COR-L47 (cell line): ENCODE measurements at places on chromosomes 1 and 21.
A peak's percentile ranks its signal among the peaks of the same experiment; 100 is the strongest.

DNA sequence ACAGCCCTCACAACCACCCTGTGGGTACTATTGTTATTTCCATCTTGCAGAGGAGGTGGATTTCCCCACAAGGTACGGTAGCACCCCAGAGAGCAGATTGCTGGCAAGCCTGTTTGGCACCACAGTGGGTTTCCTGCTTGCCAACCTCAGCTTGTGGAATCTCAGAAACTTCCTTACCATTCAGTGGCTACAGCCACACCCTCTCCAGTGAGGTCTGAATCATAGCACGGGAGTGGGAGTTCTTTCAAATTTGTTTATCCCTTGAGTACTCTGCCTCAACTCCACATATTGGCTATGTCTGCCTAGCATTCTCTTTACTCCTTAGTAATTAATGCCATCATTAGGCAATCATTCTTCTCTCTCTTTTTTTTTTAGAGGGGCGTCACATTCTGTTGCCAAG, 162.1 kb downstream of the PTPRU start:
- no peak for DNase-seq

DNA sequence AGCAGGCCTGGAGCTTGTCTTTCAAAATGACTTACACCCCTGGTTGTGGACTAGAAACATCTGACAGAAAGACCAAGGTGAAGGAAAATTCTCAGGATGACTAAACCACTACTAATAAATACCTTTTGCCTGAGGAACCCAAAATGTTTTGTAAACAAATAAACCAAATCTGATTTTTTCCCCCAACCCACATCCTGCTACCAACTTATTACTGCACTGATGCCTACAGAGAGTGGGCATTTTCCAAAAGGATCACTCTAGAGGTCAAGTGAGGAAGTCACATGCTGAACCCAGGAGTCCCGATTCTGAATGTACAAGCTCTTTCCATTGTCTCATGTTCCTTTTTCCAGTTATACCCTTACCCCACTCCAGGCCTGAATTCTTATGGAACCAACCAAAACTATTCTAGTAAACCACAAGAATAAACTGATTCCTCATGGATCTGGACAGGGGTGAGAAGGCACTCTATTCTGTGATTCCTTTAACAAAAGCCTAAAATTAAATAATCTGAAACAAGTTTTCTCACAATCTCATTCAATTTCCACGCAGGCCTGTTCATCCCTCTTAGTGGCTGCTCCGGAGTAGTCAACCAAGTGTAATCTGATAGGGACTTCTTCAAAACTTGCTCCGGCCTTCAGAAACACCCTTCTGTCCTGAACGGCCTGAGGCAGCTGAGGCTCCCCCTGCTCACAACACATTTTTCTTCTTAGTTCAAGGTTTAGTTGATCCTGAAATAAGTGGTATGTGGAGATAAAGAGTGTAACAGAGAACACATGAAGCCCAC, 1.4 kb downstream of the PI4KB start:
- DNase-seq: no peak

DNA sequence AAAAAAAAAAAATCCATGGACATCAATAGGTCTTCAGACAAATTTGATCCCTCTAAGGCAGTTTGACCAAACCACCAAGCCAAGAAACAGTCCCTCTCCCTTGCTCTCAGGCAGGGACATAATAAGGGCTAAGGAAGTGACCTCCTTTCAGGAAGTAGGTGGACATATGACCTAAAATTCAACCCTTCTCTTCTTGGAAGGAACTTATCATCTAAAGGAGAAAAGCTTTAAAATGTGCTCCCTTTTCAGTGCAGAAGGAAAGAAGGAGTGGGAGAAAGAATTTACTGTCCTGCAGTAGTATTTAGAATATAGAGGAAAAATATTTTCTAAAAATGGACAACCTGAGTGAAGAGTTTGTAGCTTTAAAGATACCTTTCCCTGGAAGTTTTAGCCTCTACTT, 118.1 kb downstream of the DTL start:
- no peak for DNase-seq

GRCh38 chr1:185292237-185292636, 24.8 kb downstream of the IVNS1ABP start:
- DNase-seq: no peak

DNA sequence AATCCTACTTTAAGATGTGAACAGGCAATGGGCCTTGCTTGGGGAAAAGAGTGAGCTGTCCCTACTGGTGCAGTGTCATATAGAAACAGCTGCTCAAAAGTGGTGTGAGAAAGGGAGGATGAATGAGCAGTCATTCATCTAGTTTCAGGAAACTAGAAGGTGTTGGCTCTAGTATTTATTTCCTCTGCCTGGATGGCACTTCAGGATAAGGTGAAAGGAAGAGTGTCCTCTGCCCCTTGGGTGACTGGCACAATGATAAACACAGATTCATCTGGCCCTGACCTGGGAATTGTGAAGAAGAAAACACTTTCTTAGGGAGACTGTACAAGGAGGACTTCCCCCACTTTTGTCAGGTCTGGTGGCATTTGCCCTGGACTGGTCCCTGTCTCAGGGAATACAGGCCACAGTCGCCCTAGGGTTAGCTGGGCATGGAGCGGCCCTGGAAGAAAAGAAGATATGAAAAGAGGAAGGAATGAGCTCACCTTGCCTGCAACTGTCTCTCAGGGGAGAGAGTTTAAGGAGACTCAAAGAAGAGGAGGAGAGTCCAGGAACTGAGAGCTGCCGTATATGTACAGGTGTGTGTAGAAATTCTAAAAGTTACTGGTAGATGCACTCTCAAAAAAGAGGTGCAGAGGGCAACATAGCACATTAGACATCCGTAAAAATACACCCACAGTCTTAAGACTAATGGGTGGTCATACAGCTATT, 13.8 kb upstream of the NMNAT2 start:
- no peak for DNase-seq

DNA sequence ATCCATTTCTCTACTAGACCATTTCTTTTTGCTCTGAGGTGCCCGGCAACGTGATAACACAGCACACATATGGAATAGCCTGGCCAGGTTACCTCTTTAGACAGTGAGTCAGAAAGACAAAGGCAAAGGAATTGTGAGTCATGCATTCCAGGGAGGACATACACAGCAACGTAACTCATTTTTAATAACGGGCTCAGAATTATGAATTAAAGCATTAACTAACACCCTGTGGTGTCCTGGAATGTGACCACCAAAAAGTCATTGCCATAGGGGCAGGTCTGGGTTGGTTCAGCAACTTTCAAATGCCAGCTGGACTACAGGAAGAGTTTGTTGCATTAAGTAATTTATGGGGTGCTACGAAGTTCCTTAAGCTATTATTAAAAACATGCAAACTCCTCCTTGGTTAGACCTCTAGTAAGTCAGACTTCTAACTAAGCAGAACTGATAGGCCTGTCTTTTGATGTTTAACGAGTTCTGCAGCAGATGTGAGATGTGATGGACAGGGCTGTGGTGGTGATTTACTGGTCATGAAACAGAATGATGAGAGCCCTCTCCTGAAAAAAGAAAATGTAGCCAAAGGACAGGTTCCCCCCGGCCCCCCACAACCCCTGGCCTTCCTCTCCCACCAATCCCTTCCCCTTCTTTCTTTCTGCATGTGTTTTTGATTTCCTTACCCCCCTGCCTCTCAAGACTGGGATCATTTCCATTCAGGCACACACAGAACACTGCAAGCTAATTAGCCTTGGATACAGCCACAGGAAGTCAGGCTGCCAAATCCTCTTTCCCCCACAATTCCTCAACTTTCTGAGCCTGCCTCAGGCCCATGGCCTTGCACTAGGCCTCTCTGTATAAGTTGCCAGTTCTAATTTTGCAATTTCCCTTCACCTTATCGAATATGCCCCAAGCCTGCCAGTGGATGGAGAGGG, 88.9 kb upstream of the HAO2 start:
- peak; percentile 5 for DNase-seq

GRCh38 chr1:7341145-7341905, 429.8 kb upstream of the VAMP3 start:
- peak; percentile 88 for DNase-seq

GRCh38 chr1:154959426-154959780, 2.2 kb downstream of the PYGO2 start:
- DNase-seq: no peak

GRCh38 chr21:44999428-44999971, 59.7 kb downstream of the SLX9 start:
- DNase-seq: no peak

DNA sequence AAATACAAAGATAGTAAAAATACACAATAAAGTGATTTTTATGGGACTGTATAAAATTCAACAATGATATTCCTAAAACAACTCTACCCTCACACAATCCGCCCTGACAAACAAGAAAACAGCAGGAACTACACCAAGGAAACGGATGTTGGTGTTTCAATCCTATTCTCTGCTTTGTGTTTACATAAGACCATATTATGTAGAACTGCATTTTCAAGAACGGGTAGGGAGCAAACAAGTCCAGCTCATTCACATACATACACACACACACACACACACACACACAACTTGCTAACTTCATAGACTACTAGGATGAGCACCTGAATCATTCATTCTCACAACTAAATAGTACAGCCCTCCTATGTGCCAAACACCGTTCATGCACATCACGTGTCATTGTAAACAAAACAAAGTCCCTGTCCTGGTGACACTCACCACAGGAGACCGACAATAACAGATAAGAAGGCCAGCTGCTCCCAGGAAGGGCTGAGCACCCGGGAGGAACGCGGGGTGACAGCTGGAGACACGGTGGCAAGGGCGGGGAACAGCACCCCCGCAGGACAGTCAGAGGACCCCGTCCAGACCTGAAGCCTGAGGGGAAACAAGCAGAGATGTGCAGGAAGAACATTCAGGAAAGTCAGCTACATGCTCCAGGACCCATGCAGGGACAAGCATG, 43.0 kb downstream of the NPHP4 start:
- peak; percentile 65 for DNase-seq

DNA sequence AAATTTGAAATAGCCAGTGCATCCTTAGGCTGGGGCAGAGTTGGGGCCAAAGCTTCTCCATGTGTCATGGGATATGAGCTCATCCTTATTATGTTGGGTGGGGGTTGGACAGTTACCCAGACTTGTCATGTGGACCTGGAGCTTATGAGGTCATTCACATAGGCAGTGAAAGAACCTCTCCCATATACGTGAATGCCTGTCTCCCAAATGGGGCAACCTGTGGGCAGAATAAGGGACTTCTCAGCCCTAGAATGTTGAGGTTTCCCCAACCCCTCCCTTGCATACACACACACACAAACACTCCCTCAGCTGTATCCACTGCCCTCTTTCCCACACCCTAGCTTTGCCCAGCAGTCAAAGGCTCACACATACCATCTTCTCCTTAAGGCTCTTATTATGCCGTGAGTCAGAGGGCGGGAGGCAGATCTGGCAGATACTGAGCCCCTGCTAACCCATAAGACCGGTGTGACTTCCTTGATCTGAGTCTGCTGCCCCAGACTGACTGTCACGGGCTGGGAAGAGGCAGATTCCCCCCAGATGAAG, 2.3 kb upstream of the IVL start:
- no peak for DNase-seq

DNA sequence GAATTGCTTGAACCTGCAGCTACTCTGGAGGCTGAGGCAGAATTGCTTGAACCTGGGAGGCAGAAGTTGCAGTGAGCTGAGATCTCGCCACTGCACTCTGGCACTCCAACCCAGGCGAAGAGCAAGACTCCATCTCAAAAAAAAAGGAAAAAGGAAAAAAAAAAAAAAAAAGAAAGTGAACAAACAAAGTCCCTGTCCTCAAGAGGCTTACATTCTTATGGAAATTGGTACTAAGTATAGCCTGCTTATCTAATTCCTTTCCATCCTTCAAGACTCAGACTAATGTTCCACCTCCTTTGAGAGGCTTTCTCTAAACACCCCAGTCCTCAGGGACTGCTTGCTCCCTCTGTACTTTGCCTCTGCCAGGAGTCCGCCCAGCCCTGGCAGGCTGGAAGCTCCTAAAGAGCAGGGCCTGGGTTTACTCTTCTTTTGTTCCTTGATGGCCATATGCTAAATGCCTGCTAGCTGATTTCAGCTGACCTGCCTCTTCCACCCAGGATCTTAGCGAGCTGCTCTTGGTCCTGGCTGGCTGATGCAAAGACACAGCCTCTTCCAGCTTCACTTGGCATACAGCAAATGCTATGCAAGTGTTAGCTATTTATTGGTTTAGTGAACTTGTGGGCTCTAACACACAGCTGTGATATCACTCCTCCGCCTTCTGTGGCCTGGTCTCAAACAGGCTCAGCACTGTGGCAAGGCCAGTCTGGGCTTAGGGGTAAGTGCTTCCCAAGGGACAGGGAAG, 9.8 kb downstream of the SLC9A1 start:
- DNase-seq: no peak

- no peak for DNase-seq
Measured at GRCh38 chr1:215489771-215490565, 77.1 kb upstream of the KCTD3 start.

DNA sequence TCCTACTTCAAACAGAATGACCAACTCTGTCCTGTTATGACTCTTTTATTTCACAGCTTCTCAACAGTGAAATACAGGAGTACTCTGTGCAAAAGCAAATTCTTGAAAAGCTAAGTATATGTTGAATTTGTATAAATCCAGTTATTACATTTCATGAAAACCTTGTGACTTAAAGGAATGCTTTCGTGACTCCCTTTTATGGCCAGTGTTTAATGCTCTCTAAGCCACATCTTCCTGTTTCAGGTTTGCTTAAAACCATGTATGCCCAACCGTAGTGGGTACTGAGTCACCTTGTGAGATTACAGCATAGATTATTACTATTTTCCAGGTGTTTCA, 40.2 kb upstream of the KIF1B start:
- DNase-seq: no peak

DNA sequence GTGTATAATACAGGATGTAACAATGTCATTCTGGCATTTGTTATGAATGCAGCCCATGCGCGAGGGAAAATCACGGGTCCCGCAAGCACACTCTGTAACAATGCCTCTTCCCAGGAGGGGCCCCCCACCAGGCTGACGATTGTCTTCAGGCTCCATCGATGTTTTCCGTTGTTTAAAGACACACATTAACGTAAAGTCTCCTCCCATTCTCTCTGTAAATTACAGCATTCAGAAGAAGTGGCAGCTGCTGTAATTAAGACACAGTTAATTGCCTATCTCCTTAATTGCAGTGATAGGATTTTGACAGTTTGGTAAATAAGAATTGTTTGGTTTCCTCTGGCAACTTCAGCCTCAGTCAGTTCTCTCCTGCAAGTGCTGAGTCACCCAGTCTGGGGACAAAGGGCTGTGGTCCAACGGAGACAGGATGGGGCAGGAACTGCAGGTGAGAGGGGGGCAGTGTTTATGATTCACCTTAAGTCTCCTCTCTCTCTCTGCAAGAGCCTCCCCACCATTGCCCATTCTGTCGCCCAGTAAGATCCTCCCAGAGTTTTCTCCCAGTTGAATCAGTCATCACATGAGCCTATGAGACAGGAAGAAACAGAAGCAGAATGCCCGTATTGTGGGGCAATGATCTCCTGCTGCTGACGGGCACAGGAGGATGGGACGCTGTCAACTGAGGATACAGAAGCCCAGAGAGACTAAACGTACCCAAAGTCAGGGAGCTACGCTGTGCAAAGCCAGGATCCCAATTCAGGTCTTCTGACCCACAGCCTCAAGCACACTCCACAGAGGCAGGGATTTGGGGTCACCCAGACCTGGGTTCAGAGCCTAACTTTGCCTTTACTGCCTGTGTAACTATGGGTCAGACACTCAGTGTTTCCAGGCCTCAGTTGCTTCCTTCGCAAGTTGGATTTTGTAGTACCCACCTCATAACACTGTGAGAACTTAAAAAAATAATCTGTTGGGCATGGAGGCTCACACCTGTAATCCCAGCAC, 110.0 kb downstream of the ADSS2 start:
- DNase-seq: peak; percentile 100
